ENCODE measurements at places on chromosomes 6 and 20. TPM values are rescaled to one million over a fixed set of nuclear protein-coding genes. Genes with fewer than 3 reads are reported as not detected.

GRCh38 chr6:21731411-21732031, 138.0 kb downstream of the SOX4 start:
- peak; percentile 63 for DNase-seq

The LY6G6D gene
- not detected for total RNA-seq

The SLC26A8 gene
- 0.13 TPM for total RNA-seq

GRCh38 chr6:147000545-147001488, 203.4 kb upstream of the STXBP5 start:
- no peak for DNase-seq
